ENCODE measurements at places on chromosomes 12 and 14. TPM values are rescaled to one million over a fixed set of nuclear protein-coding genes. Genes with fewer than 3 reads are reported as not detected.

CLEC4D gene
- polyA plus RNA-seq, result not detected

ACSM4 gene
- not detected for polyA plus RNA-seq

AMIGO2 gene
- 28.6 TPM for polyA plus RNA-seq

HAL gene
- polyA plus RNA-seq, result not detected

DNA sequence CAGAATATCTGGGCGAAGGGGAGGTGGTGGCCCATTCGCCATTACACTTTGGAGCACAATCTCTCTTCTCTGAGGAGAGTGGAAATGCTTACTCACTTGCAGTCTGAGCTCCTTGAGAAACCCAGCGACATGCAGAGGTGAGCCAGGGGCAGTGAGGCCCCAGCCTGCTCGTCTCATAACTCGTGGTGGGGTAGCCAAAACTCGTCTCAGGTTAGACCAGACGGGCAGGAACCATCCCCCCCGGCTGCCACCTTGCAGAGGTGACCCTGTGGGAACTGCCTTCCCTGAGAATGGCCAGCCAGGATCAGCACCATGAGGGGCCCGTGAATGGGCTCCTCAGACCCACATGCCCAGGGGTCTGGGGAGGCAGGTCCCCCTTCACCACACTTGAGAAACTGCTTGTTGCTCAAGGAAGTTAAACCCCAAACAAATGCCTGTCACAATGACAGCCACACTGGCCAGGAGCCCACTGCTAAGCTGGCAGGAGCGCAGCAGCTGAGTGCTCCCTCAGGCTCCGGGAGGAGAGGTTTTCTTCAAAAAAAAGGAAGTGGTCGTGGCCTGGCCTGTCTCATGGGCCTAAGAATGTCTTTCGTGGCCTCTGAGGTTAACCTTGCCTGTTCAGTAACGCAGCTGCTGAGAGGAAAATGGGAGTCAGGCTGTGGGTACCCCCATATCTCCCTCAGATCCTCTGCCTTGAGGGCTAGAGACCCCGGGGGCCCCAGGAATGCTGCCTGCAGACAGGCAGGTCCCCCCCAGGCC lies 9.2 kb upstream of the ALDH2 start:
- no peak for DNase-seq

DNA sequence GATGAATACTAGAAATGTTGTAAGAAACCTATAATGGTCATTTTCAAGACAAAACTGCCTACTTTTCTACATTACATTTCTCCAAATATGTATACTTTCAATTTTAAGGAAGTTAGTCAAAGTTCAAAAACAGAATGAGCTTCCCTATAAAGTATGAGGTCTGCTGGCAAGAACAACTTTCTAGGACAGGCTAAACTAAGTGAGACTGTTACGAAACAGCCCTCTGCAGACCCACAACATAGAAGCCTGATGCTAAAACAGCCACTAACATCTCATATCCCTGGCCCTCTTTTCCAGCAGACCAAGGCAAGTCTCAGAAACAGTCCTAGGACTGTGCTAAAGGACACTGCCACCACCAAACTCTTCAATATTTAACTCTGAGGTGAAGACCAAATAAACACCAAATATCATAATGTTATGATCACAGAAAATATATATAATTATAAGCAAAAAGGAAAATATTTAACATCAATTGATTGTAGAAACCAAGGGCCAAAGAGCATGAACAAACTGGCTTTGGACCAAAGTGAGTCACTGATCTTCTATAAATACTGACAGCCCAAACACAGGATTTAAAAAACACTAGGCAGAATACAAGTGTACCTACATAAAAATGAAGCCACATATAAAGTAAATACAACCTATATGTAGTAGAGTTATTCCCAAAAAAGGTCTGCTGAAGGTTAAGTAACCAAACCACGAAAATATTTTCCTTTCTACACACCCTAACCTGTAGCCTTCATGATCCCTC lies 27.7 kb downstream of the PPP4R3A start:
- no peak for DNase-seq

GRCh38 chr14:53621921-53622320 lies 334.7 kb downstream of the BMP4 start:
- no peak for DNase-seq

DNA sequence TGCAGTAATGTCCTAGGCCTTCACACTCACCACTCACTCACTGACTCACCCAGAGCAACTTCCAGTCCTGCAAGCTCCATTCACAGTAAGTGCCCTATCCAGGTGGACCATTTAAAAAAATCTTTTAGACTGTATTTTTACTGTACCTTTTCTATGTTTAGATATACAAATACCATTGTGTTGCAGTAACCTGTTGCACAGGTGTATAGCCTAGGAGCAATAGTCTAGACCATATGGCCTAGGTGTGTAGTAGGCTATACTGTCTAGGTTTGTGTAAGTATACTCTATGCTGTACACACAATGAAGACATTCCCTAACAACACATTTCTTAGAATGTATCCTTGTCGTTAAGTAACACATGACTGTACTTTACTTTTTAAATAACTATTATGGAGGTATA lies 17.2 kb downstream of the CYP46A1 start:
- DNase-seq, result no peak

- no peak for DNase-seq
These were observed 282.3 kb downstream of the CACNA1C start for GRCh38 chr12:2335109-2335508.

DNA sequence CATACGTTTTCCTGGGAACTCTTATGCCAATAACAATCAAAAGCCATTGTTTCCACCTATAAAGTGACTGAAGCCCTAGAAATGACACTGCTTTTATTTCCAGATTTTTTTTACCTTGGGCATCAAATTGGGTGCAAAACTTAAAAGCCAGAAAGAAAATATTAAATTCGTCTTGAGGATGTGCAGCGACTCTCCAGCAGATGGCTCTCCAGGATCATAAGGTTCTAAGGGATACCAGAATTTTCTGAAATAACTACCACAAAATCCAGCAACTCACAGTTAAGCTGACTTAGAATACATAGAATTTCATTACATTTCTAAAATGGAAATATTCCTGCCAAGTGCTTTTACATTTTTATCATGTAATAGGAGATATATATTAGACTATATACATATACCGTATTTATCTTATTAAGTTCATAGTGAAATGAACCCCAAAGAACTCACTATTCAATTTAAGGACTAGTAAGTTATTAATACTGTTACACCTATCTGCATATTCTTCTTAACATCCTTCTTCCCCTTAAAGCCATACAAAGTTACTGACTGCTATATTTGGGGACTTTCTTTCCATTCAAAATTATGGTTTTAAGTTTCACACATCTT lies 44.0 kb downstream of the ARMH4 start:
- DNase-seq, result no peak

- DNase-seq, result no peak
These were observed 30.2 kb downstream of the CACNA1C start for GRCh38 chr12:2083008-2083407.

- DNase-seq, result no peak
These were observed at the start of gene ATN1 for GRCh38 chr12:6927379-6928021. ATN1 (plus strand) TSS chr12:6927959; CDS start chr12:6934002, 6,043 bp downstream.

- DNase-seq, result no peak
These were observed 21.7 kb downstream of the ZDHHC22 start for GRCh38 chr14:77119851-77120250.

DNA sequence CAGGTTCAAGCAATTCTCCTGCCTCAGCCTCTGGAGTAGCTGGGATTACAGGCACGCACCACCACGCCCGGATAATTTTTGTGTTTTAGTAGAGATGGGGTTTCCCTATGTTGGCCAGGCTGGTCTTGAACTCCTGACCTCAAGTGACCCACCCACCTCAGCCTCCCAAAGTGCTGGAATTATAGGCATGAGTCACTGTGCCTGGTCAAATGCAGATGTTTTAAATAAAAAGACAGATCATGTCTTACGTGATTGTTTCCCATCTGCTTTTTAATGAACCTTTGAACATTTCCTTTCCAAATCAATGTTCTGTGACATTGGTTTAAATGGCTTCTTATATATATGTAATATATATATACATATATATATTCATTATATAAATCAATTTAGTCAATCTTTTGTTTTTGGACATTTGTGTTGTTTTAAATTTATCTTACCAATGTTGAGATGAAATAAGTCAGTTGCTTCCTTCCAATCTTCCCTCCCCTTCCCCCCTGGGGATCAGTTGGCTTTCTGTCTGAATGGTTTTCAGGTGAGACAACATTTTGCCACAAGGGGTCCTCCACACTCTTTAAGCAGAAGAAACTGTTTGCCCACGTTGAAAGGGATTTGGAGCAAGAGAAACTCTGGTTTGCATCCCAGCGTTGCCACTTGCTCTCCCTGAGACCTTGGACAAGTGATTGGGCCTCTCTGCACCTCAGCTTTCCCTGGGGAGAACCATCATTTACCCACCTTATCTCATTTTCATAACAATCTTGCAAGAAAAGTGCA lies 47.6 kb upstream of the RBM19 start:
- no peak for DNase-seq

DNA sequence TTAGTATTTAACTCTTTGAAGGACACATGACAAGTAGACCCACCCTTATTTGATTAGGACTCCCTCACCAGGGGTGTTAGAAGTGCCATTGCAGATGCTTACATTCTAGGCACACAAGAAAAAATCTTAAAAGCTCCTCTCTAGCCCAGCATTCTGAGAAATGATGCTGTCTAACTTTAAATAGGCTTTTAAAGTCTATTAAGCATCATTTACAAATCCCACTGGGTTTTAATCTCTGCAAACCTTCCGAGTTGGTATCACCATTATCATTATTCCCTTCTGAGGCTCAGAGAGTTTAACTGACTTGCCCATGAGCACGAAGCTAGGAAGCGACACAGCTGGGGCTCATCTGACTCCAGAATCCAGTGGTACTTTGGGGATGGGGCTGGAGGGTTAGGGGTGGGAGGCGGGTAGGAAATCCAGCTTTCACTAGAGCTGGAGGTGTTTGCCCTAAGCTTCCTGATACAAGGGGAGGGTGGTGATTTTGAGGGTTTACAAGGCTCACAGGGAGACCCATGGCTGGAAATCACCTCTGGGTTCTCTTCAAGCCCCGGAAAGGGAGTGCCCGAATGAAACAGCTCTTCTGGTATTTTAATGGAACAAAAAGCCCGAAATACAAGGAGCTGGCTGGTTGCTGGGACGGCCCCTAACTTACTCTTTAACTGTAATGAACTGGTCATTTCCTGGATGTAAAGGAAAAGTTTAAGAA lies 109.2 kb upstream of the FUT8 start:
- DNase-seq, result no peak

DNA sequence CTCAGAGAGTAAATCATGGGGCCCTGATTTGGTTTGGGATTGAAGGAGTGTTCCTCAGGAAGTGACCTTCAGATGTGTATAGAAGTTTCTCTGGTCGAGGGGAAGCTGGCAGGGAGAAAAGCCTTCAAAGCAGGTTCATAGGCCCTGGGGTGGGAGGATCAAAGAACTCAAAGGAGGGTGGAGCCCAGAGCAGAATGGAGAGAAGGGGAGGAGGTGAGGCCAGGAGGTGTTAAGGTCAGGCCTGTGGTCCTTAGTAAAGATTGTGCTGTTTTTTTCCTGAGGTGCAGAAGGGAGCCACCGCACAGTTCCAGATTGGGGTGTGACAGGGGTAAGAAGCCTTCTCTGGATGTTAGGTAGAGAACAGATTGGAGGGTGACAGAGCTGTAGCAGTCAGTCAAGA lies 9.7 kb upstream of the CFAP251 start:
- no peak for DNase-seq

GRCh38 chr12:25695574-25695973 lies 142.5 kb upstream of the LMNTD1 start:
- DNase-seq, result no peak

GRCh38 chr12:22034709-22035506 lies 11.1 kb upstream of the CMAS start:
- DNase-seq, result no peak

DNA sequence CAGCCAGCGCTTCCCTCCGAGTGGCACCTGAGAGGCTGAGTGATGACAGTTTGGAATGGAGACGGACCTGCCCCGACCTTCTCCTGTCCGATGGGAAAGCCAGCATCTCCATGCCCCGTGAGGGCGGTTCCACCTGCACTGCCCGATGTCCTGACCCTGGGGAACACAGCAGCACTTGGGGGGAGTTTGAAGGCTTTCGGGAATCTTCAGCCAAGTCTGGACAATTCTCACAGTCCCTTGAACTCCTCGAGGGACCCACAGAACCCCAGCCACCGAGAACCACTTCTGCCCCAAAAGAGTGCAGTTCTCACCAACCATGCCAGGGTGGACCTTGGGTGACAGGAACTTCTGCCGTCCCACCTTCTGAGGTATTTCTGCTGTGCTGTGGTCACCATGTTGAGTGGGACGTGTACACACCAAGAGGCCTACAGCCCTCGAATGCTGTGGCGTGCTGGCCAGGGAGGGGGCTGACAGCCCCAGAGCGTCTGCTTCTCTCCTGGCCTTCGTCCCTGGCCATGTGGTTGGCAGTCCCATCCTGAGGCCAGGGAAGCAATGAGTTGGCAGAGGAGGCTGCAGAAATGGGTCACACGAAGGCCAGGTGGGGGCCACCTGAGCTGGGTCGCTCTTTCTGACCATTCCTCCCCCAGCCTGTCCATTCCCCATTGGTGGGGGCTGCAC lies 1.0 kb downstream of the CLBA1 start:
- no peak for DNase-seq

DNA sequence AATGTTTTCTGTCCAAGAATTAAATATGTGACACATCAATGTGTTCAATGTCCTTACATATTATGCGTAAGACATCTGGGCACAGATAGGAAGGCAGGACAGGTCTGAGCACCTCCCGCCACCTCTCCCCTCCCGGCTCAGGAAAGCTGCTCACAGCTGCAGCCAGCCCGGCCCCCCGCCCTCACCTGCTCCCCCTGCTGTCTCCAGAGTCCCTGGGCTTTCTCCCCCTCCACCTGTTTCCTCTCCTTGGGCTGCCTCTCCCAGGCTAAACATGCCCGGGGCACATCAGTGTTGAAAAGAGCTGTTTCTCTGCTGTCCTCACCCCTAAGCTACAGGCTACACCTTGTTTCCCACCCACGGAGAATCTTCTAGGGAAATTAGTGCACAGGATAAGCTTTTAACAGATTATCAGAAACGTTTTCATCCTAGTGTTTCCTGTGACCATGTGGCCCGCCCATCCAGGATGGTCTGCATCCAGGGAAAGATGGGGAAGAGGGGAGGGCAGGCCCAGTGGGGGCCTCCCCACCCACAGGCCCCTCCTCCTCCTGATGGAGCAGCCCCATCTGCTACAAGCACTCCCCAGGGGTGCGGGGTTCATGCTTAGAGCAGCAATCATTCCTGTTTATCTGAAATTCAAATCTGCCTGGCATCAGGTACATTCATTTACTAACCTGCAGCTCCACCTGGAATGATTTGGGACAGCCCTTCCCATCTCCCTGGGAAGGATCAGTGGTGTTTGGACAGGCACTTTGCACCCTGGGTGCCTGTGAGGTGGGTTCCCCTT lies 273.8 kb upstream of the SFSWAP start:
- DNase-seq, result no peak
